ENCODE measurements at places on chromosomes 3 and 15.

DNA sequence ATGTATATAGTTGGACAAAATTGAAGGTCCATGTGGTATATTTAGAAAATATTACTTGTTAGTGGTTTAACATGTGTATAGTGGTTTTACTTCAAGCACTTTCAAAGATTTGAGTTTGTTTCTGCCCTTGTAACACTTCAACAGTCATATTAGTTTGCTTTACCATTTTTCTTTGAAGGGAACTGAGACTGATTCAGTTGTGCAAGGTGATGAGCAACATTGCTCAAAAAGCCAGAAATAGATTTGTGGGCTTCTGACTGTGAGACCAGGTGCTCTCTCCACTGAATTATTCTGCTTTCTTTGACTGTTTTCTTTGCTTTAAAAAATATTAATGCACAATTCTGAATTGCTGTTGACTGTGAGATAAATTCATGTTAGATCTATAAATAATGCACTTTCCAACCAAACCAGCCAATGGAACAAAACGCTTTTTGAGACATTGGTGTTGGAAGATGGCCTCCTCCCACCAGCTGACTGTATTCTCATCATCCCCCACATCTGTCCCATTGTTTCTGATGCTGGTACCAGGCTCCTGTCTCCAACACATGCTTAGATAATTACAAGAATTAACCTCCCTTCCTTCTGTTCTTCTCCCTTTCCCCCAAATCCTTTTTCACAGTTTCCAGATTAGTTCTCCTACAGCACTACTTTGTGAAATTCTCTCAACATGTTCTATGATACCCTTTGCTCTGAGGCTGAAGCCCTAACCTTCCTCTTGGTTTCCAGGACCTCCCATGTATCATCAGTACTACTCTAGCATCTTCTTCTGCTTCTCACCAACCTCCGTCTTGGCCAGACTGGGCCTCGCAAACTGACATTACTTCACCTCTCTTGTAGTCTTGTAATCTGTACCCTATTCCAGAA lies 27.9 kb downstream of the PLCL2 start:
- no peak for DNase-seq

DNA sequence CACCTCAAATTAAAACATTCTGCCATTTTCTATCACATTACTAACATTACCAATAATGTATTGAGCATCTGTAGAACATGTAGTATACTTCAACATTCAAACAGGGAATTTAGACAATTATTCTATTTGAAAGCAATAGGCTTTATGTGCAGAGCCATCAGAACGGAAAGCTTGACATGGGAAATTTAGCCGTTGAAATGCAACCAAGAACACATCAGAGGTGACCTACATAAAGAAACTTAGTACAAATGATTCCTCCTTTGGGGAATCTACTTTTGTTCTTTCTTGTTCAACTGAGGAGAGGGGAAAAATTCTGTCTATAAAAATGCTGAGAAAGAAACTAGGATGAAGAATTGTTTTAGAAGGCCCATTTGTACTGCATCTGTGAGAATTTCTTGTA lies 38.6 kb upstream of the RBMS3 start:
- no peak for DNase-seq

DNA sequence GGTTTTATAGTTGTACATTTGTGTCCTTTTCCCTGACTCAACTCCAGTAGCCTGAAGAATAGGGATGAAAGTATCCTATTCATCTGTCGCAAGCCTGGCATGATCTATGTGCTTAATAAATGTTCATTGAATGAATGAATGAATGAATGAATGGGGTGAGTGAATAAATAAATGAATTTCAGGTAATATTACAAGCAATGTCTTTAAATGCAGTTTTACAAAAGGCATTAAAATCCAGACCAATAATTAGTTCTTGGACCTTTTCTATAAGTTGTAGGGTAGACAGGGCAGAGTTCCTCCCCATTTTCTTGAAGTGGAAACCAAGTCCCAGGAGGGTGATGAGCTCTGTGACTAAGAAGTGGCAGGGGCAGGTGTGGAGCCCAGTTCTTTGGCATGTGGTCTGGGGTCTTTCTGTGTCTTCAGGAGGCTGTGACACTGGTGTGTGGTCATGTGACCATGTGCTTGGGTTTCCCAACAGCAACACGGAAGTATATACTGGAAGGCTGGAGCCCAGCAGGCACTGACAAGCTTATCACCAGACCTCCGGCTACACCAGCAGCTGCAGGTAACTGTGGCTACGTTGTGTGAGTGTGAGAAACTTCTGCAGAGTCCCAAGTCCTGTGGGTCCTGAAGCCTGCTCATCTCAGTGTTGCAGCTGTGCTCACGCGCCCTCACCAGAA lies 18.3 kb downstream of the XYLB start:
- no peak for DNase-seq

- no peak for DNase-seq
These were observed 152.9 kb downstream of the IL1RAP start for GRCh38 chr3:190666821-190667220.

DNA sequence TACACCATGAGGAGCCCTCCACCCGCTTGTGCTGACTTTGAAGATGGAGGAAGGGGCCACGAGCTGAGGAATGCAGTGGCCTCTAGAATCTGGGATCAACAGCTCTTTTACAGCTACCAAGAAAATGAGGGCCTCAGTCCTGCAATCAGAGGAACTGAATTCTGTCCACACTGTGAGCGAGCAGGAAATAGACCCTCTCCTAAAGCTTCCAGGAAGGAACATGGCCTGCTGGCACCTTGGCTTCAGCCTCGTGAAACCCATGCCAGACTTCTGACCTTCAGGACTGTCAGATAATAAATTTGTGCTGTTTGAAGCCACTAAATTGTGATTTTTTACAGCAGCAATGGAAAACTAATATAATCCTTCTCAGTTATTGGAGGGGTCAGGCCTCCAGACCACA lies 61.9 kb downstream of the RAB11A start:
- DNase-seq: no peak

DNA sequence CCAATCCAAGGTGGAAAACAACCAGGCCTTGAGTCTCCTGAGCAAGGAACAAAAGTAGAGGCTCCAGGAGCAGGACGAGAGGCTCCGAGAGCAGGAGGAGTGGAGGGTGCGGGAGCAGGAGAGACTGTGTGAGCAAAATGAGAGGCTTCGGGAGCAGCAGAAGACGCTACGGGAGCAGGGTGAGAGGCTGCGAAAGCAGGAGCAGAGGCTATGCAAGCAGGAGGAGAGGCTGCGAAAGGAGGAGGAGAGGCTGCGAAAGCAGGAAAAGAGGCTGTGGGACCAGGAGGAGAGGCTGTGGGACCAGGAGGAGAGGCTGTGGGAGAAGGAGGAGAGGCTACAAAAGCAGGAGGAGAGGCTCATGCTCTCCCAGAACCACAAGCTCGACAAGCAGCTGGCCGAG lies 60.3 kb upstream of the UBE2Q2 start:
- DNase-seq: no peak
